Activated CD8-positive, alpha-beta T cell treated with anti-CD3 and anti-CD28 coated beads for 36 hours (primary cell): ENCODE measurements at places on chromosomes 12 and 14.

- DNase-seq: no peak
Measured at GRCh38 chr14:55109836-55110235, 19.2 kb upstream of the LGALS3 start.

DNA sequence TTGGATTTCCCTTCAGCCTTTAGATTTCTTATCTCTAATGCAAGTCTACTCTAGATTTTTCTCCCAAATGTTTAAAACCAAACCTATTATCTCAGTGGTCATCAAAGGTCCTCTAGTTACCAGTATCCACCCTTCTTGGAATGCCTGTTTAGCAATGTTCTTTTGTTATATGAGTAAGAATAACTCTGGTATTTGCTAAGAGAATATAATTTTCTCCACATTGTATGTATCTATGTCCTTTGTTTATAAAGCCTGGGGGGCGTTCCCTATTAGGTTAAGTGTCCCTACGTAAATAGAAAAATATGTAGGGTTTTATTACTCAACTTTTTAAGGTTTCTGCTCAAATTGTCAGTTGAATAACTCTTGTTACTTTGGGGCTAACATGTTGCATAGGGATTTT lies 27.3 kb downstream of the PPM1A start:
- no peak for DNase-seq

GRCh38 chr14:75471059-75471458 lies 43.2 kb downstream of the JDP2 start:
- DNase-seq: no peak

- DNase-seq: no peak
Measured at GRCh38 chr12:62194616-62195015, 65.6 kb upstream of the USP15 start.

DNA sequence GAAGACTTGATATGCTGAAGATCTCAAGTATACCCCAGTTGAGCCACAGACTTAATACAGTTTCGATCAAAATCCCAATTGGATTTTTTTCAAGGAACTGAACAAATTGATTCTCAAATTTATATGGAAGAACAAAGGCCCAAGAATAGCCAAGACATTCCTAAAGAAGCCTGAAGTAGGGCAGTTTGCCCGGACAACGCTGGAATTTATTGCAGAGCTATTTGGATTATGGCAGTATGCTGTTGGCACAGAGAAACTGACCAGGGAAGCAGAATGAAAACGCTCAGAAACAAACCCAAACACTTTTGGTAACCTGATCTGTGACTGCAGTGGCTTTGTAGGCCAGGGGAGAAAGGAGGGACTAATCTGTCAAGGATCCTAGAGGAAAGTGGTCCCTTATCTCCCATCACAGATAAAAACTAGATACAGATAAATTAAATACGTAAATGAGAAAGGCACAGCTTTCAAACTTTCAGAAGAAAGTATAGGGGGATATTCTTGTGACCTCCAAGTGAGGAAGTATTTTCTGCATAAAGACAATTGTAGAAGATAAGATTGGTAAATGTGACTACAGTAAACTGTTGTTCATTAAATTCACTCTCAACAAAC lies 35.9 kb upstream of the GSC start:
- DNase-seq: no peak

GRCh38 chr14:72634691-72635616 lies 258.9 kb downstream of the DPF3 start:
- DNase-seq: no peak

- no peak for DNase-seq
Measured at GRCh38 chr14:103735022-103735421, 19.4 kb downstream of the ZFYVE21 start.

DNA sequence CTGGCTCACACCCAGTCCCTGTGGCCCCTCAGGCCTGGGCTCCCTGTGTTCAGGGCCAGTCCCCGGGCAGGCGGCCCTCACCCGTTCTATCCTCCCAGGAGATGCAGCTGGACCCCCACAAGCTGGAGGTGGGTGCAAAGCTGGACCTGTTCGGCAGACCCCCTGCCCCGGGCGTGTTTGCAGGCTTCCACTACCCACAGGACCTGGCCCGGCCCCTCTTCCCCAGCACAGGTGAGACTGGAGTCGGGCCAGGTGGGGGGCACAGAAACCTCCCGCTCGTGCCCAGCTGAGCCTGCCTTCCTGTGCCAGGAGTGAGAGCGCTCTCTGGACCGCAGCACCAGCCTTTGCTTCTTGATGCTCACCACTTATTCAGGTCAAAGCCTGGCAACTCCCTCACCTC lies 33.7 kb downstream of the LRCOL1 start:
- DNase-seq: no peak

DNA sequence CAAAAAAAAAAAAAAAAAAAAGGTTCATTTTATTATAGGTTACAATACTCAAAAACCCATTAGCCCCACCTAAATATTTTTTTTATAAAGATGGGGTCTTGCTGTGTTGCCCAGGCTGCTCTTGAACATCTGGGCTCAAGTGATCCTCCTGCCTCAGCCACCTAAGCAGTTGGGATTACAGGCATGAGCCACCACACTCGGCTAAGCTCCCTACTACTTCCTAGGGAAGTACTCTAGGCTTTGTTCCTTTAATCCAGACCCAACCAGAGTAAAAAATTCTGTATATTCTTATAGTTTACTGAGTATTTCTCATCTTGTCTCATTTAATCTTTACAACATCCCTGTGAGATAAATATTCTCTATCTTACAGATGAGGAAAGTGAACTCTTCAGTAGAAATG lies 50.7 kb downstream of the RBMS2 start:
- no peak for DNase-seq

DNA sequence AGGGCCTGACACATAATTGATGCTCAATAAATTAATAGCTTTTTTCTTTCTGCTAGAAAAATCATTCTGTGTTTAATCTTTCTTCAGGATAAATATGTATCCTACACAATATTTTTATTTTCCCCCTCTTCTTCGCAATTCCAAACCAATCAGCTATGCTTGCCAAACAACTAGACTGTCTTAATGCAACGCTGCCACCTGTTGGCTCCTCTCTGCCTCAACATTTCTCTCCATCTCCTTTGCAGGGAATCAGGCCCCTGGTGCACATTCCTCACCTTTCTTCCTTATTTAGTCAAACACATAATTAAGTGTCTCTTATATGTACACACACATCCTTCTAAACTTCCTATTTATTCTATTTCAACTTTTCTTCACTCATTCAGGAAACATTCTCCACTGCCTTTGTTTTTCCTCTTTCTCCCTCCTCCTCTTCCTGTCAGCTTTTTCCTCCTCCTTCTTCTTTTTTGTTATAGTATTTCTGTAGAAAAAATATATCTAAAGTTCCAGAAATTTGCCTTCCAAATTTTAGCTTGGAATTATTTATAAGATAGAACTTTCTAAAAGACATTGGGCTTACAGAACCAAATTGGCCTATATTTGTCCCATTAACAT lies 406.0 kb downstream of the PRKD1 start:
- peak; percentile 9 for DNase-seq
